Pulmonary artery endothelial cell (primary cell): ENCODE measurements at places on chromosomes 7 and 10. TPM values are rescaled to one million over a fixed set of nuclear protein-coding genes. Genes with fewer than 3 reads are reported as not detected.

Gene SPOCK2
- 0.18 and 0.20 TPM in 2 replicates for total RNA-seq

Gene EBLN1
- total RNA-seq, result not detected in 2 replicates

Gene LRRN3
- 0.04 TPM in 1 of 2 replicates, not detected in the other for total RNA-seq

Gene PRPS1L1
- total RNA-seq, result not detected in 2 replicates

Gene CCL26
- not detected in 2 replicates for total RNA-seq

Gene AKR1E2
- total RNA-seq, result 3.4 and 21.5 TPM in 2 replicates

Gene EMX2
- not detected in 2 replicates for total RNA-seq

DNA sequence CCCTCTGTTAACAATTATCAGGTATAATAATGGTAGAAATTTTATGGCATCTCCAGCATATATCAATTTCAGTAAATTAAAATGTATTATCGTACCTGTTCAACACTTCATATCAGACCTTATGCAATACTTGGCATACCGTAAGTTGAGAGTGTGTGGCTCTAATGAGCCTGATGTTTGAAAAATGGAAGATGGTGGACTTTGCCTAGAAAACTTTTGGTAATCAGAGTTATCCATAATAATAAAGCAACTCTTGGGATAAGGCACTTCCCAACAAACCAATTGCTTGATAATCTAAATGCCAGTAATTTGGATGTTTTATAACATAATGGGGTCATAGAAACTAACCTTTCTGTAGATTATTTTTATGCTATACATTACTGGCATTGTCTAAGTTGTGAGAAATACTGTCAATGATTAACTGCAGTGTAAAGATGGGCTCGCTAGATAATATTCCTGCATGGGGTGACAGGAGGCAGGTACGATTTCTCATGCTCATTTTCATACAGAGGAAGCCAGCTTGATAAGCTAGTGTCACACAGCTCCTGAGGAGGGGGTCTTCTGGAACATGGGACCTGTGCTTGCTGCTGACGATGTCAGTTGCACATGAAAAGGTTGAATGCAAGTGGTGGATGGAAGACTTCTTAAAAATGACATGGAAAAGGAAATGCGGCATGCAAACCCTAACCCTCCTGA, 27.8 kb upstream of the DMBT1 start:
- no peak for DNase-seq

GRCh38 chr7:77525231-77525630, 11.9 kb upstream of the PTPN12 start:
- no peak for DNase-seq

GRCh38 chr10:47090903-47091302, 179.7 kb downstream of the PTPN20 start:
- DNase-seq, result no peak

- DNase-seq, result no peak
These were observed 37.3 kb upstream of the LEP start for GRCh38 chr7:128203710-128204214.

- no peak for DNase-seq
These were observed 146.8 kb downstream of the OTUD1 start for GRCh38 chr10:23585666-23586065.

GRCh38 chr10:60662917-60663614, 115.2 kb upstream of the CDK1 start:
- no peak for DNase-seq

GRCh38 chr10:128087884-128088709, 38.1 kb downstream of the MKI67 start:
- no peak for DNase-seq

DNA sequence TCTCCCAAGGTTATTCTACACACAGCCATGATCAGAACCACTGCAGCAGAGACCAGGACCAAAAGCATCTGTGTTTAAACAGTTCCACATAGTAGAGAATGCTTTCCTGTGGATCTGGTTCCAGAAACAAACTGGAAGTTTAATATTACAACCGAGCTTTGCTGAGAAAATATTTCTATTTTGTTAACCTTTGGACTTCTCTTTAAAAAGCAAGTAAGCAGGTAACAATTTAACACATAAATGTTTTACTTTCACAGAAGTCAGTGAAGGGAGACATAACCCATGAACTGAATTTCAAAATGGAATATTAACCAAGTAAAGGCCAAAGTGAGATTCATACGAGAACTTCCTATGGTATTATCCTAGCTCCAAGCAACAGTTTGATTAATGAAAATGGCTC, 98.6 kb upstream of the PHYHIPL start:
- no peak for DNase-seq

- no peak for DNase-seq
These were observed 56.4 kb downstream of the PALD1 start for GRCh38 chr10:70535001-70535400.

- DNase-seq, result no peak
These were observed 137.8 kb upstream of the GALNT17 start for GRCh38 chr7:70994176-70994575.

DNA sequence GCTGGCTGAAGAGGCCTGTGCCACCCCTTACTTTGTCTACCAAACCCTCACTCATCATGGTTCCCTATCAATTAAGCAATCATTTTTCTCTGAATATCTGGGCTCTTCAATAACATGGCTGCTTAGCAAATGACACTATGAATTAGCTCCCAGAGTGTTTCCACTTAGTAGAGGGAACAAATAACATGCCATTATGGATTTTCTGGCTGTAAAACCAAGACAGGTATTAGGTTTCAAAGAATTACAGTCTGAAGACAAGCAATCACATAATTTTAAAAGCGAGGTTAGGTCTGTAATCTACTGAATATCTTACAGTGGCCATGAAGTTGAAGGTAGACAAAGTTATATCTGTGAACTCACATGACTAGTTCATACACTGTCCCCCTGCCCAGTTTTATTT, 220.8 kb upstream of the PHYHIPL start:
- no peak for DNase-seq

DNA sequence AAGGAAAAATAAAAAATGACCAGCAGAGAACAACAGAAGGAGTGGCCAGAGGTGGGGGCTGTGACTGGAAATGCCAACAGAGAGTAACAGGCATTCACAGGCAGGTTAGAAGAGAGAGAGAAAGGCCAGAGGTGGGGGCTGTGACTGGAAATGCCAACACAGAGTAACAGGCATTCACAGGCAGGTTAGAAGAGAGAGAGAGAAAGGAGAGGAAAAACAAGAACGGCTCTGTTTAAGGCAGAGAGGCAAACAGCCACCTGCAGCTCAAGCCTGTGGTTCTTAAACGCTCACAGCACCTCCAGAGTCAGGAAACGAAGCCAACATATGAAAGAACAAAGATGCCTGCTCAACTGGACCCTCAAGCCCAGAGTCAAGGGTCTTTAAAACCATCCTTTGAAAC, 39.5 kb upstream of the DGKI start:
- no peak for DNase-seq

DNA sequence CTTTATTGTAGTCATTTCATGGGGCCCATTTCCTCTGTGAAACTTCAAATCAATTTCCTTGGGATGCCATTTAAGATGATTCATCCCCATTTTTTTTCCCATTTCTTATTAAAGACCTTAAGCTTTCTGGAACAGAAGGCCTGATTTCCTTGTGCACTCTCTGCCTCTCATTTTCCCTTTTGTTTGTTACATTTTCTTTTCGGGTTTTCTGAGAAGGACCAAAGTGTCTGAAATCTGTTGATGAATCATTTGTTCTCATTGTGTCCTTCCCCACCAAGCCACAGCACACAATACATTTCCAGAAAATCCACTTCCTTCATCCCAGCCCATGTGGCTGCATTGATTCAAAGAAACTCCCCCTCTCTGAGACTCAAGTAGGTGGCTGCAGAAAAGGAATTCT, 372.4 kb downstream of the SFMBT2 start:
- DNase-seq, result no peak

DNA sequence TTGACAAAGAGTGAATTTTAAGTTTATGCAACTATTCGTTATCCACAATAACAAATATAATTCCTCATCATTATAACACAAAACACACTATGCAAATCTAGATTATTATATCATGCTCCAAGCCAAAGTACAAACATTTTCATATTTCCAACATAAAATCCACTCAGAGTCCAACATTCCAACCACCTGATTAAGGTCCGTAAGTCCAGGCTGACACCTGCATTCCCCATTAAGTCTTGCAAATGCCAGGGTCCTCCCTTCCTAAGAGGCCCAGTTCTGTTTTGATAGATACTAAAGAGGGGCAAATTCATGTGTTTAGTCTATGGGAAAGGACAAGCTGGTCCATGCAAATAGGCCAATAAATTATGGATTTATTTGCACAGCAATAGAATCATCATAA, 206.1 kb downstream of the POU6F2 start:
- no peak for DNase-seq

DNA sequence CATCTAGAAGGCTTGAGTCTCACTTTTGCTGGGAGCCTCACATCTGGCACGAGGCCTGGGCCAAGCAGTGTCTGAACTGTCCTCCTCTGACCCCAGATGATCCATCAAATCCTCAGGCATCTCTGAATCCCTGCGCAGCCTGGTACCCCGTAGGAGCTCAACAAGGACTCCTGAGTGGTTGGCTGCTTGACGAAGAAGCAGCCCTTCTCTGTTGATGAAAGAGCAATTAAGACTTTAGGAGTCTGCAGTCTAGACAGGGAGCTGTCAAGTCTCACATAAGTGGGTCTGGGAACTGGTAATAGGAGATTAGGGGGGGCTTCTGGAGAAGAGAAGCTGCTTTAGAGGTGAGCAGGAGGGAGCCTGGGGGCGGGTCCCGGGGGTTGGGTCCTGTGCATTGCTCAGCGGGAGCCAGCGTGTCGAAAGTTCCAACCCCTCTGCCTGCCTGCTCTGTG, 326.0 kb downstream of the RPS24 start:
- DNase-seq, result no peak

DNA sequence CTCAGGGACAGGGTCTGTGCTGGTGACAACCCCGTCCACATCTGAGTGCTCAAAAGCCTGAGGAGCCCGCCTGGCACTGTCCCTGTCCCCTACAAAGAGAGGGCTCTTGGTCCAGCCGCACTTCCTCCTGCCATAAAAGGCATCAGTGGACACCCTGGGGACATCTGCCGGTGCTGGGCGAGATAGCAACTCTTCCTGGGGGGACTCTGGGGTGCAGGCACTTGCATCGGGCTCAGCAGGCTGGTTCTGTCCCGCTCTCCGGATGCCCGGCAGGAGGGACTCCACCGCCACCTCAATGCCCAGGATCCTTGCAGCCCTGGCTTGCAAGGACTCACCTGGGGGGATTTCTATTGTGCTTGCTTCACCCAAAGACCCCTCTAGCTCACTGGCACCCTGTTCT, 32.8 kb downstream of the JCAD start:
- DNase-seq, result no peak

- DNase-seq, result no peak
These were observed 2.4 kb downstream of the ANKRD22 start for GRCh38 chr10:88849234-88849633.

DNA sequence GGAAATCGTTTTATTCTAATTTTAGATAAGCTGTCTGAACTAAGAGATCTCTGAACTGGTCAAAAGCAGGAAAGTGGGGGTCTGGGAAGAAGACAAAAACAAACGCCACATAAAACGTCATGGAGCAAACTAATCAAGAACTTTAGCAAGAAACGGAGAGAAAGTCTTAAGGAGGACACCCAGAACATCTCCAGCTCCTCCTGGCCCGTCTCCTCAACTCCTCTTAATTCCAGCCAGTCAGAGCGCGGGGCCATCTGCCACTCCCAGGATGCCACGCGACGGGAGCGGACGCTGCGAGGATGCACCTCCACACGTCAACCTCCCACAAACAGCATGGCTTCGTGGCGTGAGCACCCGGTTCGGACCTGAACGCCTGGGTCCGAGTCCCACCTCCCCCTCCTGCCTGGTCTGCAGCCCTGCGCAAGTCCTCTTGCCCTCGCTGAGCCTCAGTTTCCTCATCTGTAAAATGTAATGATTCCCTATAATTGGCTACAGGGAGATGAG, 598 bp downstream of the MMS19 start:
- no peak for DNase-seq

- DNase-seq, result no peak
These were observed 459 bp downstream of the CYCS start for GRCh38 chr7:25124465-25125136.

DNA sequence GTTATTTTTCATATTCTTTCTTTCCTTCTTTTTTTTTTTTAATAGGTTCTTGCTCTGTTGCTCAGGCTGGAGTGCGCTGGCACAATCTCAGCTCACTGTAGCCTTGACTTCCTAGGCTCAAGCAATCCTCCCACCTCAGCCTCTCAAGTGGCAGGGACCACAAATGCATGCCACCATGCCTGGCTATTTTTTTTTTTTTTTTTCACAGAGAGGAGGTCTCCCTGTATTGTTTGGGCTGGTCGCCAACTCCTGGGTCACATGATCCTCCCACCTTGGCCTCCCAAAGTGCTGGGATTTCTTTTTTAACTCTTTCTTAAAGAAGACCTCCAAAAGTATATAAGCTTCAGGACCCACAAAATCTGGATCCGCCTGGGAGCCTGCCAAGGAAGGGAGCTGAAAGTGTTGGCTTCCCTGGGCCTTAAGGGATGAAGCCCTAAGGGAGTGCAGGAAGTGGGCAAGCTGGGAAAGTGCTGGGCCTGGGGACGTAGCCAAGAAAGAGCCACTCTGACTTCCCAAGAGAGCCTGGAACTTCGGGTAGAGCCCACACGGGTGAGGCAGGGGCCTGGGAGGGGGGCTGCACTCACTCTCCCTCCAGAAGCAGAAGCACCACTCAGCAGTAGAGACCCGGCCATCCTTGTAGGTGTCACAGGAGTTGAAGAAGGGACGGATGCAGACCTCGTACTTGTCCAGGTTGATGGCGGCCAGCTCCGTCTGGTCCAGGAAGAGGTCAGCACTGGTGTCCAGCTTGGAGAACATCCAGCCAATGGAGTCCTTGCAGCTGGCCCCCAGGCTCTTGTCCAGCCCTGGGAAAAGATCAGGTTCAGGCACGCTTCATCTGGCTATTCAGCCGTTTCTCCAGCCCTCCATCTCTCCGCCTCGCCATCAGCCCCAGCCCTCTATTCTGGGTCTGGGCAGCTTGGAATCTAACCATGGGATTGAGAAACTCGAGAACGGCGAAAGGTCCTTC, 21.8 kb downstream of the SPOCK2 start:
- DNase-seq, result no peak

DNA sequence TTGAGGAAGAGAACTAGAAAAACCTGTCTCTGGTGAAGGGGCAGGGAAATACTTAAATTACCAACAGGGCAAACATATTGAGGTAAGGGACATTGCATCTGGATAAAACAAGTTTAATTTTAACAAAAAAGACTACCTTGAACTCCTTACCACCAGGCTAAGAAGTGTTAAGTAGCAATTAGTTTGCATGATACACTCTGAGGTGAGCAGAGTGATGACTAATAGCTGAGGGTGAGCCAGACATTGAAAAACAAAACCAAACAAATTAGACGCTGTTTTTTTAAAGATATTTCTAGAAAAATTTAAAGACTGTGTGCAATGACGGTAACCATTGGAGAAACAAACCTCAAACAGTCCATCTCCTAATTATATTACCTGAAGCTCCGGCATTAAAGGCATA, 105.9 kb downstream of the ANKRD7 start:
- DNase-seq, result no peak
